ENCODE measurements at places on chromosomes 7 and 10. TPM values are rescaled to one million over a fixed set of nuclear protein-coding genes. Genes with fewer than 3 reads are reported as not detected.

- peak; percentile 75 for DNase-seq
These were observed 7.9 kb downstream of the SLC25A28 start for GRCh38 chr10:99612167-99612831.

DNA sequence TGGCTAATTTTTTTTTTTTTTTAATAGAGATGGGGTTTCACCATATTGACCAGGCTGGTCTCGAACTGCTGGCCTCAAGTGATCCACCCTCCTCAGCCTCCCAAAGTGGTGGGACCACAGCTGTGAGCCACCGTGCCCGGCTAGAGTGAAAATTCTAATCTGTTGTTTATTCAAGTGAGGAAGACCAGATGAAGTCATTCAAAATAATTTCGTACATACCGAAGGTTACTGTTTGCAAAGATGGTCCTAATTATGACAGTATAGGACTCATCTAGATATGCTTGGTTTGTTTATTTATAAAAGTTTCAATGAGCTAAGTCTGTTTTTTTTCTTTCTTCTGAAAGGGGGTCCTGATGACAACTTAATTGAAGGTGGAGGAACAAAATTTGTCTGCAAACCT is 376.8 kb downstream of the EXOC4 start:
- no peak for DNase-seq

- no peak for DNase-seq
These were observed 1.4 kb downstream of the NDUFB8 start for GRCh38 chr10:100528123-100528886.

DNA sequence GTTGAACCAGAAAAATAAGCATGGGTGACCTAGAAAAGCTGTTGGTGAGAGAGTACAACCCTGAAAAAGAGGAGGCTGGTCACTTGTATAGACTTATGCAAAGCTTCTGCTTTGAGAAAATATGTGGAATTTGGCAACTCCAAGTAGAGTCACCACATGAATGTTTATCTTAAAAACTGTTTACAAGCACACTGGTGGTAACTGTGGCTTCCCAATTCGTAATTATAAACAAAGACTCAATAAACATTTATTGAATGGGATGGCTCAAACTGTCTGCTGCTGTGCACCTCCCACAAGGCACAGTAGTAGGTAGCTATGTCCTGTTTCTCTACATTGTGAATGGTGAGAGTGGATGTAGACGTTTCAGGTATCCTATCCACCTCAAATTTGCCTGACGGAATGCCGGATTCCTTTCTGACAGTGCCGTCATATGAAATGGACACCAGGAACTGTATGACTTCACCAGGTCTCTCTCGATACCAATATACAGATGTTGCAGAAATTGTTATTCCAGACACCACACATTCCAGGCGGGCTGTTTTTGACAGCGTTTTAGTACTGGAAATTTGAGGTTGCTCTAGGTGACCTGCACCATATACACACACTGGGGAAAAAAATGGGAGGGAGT is 43.4 kb upstream of the TARP start:
- no peak for DNase-seq

DNA sequence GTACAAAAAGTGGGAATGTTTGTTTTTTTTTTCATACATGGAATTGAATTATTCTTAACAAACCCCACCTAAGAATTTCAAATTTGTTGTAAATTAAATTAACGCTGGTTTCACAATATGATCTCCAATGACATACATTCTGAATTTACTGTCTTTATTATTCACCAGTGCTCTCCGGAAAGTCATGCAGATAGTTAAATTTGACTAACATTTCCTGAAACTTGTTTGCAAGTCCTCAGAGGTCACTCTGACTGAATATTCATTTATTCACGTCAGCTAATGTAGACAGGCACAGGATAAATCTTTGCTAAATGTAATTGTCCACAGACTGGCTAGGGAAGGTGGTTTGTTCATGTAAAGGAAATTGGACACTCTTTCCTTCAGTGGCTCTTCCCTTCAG is 730.4 kb downstream of the PHTF2 start:
- DNase-seq: no peak

- DNase-seq: no peak
These were observed 184.9 kb downstream of the EMX2 start for GRCh38 chr10:117727421-117727820.

ASAH2 gene
- total RNA-seq: 1.9 TPM

PALD1 gene
- 4.8 TPM for total RNA-seq

SHTN1 gene
- 1.4 TPM for total RNA-seq

TAX1BP1 gene
- total RNA-seq: 82.8 TPM

CADPS2 gene
- total RNA-seq: 12.0 TPM
